ENCODE measurements at places on chromosomes 1 and 21.

DNA sequence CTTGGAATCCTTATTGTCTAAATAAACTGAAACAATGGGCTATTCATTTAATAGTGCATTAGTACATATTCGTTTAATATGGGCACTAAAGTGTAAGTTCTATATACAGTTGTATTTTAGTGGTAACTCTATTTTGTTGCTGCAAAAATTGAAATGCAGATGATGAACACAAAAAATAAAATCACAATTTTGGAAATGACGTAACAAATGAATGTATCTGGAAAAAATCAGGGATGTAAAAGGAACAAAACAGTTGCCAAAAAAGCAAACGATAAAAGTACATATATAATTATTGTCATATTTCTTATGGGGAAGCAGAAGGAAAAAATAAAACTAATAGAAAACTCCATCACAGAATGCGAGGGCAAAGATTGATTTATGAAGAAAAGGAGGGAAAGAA lies 254.9 kb downstream of the RYR2 start:
- DNase-seq, result no peak

DNA sequence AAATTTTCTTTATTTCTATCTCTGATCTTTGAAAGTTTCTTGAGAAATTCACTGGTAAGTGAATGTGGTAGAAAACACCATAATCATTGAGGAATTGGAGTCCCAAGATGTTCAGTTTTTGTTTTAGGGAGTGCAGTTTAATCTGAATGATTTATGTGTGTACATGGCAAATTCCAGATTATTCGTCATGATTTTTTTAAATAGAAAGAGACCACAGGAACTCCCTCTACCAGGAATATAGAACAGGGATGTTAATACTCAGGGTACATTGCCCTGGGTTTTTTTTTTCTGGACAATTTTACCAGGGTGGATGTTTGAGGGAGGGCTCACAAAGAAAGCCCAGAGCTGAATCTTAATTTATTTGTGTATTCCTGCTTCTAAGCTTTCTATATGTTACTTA lies 109.0 kb downstream of the VPS13D start:
- DNase-seq, result no peak

GRCh38 chr1:102836991-102837390 lies 271.3 kb downstream of the COL11A1 start:
- DNase-seq, result no peak

GRCh38 chr21:41786509-41786987 lies 19.7 kb upstream of the RIPK4 start:
- DNase-seq, result no peak
